ENCODE measurements at places on chromosomes 3 and 15. TPM values are rescaled to one million over a fixed set of nuclear protein-coding genes. Genes with fewer than 3 reads are reported as not detected.

DNA sequence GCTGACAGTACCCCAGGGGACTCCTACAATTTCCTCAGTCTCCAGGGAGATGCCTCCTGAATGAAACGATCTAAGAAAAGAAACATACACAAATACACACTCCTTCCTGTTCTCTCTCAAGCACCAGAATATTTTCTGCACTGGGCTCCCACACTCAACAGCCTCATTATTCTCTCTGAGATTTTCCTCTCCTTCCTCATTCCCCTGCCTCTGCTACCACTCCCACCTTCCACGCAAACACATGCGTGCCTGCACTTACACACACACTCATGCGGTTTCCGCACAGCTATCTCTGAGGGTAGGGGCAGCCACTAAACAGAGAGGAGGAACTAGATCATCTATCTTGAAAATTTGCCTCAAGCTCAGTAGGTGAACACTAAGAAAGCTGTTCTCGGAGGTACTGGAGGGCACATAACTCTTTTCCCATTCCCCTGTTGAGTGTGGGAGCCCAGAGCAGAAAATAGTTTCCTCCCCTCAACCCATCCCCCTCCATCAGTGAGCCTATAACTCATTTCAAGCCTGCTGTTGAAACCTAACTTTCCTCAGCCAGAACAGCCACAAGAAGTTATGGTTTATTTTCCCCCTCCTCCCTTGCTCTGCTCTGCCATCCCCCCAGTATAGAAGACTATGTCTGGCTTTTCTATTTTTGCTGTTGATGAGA, 30.5 kb upstream of the TIPARP start:
- no peak for DNase-seq

GRAMD2A gene
- total RNA-seq = 0.14 TPM

ASB14 gene
- total RNA-seq = not detected

DNA sequence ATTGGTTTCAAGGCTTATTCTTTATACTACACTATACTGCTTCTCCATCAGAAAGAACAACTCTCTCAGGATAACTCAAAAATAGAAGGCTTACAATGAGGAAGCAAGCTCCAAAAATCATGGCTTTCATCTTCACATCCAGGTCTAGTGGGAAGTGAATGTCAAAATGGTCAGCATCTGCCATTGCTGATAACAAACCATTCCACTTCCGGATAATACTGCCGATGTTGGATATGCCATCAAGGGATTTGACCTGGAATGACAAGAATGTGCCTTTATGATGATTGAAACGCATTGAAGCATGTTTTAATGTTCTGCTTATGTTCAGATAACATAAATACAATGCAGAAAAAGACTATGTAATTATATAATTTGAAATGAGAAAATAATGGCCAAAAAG, 34.0 kb upstream of the PLOD2 start:
- peak; percentile 92 for DNase-seq

- no peak for DNase-seq
These were observed 8.6 kb upstream of the TRH start for GRCh38 chr3:129965937-129966336.

DNA sequence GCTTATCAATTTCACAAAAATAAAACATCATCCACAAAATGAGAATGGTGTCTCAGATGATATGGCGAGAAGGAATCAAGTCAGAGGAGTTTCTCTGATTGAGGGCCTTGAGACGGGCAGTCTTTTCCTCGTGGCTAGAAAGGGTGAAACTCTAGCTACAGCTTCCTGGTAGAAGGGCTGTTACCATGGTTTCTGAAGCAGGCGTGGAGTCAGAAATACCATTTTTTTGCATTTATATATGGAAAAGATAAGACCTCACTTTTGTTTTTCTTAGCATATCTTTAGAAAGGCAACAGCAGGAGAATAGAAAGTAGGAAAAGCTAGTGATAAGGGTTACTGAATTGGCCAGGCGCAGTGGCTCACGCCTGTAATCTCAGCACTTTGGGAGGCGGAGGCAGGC, 17.3 kb upstream of the SAMD7 start:
- no peak for DNase-seq

PROK2 gene
- not detected for total RNA-seq

DNA sequence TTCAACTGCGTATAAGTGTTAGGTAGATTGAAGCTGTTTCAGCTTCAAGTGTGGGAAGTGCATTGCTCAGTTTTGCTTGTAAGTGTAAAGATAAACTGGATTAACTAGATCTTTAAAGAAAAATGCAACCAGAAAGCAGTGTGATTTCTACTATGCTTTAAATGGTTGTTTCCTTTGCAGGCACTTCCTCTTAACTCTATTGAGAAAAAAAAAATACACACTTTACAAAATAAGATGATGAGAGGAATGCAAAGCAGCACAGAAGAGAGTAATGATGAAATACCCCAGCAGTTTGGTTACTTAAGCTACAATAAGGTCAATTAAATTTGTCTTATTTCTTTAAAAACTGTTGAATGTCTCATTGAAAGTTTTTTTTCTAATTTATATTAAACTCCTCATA, 40.8 kb downstream of the DPH6 start:
- no peak for DNase-seq

GRCh38 chr3:114452256-114452655, 158.4 kb downstream of the TIGIT start:
- DNase-seq = no peak

- no peak for DNase-seq
These were observed 382.1 kb upstream of the NR2F2 start for GRCh38 chr15:95948411-95948810.

DNA sequence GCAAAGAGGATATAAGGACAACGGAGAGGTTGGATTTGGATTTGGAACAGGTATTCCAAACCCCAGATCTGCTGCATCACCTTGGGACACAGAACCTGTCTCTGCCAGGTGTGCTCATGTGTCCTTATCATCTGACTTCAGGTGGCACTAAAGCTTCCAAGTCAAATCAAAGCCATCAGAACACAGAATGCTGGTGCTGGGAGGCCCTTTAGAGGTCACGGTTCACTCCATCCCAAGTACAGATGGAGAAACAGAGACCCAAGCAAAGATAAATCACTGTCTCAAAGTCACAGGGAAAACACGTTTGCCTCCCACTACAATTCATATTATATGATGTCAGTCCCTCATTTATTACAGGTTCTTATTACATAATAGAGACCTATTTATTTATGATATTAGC, 72.8 kb downstream of the HES1 start:
- no peak for DNase-seq

- no peak for DNase-seq
These were observed 52.3 kb upstream of the PIAS1 start for GRCh38 chr15:68001811-68002210.

PEAK1 gene
- total RNA-seq = 78.1 TPM

SYNPR gene
- not detected for total RNA-seq

ADGRG7 gene
- not detected for total RNA-seq

DNA sequence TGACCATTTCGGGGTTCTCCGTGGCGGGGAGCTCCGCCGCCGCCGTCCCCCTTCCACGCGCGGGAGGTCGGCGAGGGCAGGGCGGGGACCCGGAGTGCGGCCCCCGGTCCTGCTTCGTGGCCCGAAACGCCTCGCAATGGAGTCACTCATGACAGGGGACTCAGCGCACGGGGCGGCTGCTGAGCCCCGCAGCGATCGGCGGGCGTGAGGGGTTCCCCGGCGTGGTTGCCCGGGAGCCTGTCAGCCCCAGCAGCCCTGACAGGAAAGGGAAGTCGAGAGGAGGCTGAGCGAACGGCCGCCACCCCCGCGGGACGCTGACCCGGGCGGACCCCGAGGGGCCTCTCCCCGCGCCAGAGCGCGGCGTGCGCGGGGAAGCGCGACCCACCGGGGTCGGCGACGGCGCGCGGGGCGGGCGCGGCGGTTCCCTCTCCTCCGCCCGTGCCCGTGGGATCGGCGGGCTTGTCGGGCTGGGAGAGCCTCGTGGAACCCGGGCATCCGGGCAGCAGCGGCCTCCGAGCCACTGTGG, 564 bp upstream of the PIGZ start:
- no peak for DNase-seq

DNA sequence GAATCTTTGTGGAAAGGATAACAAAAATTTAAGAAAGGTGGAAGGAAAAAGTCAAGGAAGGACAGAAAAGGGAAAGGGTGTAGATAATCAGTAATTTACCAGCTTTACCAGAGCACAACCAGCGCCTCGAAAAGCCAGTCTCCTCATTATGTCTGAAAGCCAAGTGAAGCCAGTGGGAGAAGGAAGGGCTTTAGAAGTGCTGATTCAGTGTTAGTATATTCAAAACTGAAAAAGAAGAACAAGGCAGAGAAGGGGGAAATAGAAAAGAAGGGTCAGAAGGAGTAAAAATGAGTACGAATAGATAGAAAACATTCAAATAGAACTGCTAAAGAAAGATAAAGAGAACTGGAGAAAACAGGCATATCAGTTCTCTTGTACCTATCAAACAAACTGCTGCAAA, 4.1 kb downstream of the PBRM1 start:
- DNase-seq = no peak

DNA sequence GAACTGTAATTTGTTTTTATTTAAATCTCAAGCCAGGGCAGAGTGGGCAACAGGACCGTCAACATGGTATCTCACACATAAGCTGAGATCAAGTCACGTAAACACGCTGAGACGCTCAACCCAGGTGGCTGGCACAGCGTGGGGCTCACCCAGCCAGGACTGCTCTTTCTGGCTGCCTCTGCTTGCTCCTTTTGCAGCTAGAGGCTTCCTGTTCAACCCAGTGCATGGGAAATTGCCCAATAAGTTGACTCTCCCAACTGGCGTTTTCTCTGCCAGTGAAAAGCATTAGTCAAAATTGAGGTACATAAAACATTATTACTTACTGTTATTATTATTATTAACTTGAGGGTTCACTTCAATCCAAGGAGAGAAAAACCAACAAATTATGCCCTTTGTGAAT, 398.1 kb downstream of the NR2F2 start:
- no peak for DNase-seq

DNA sequence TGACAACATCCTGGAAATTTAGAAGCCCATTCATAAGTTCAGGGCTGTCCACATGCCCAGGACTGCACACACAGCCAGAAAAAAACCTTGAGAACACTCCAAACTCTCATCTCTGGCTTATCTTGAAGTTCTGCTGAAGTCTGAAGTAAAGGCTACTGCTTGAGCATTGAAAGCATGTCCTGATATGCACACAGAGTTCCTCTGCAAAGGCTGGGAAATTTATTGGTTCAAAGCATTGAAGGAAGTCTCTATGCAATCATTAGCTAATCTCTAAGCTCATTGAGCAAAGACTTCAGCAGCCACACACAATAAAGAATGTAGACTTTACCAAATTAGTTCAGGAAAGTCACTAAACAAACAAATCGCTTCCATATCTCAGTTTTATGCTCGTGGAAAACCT, 162.0 kb upstream of the STT3B start:
- DNase-seq = no peak

CELSR3 gene
- 0.20 TPM for total RNA-seq

C3orf20 gene
- total RNA-seq = not detected

GRCh38 chr3:162302983-162303624, 806.5 kb downstream of the OTOL1 start:
- no peak for DNase-seq

GRCh38 chr15:31084176-31084575, 17.3 kb downstream of the TRPM1 start:
- no peak for DNase-seq

PHC3 gene
- total RNA-seq = 11.1 TPM
